AG10803 (cell line): ENCODE measurements at places on chromosomes 12 and 14.

- DNase-seq: no peak
Measured at GRCh38 chr14:26213846-26214575, 383.8 kb downstream of the NOVA1 start.

DNA sequence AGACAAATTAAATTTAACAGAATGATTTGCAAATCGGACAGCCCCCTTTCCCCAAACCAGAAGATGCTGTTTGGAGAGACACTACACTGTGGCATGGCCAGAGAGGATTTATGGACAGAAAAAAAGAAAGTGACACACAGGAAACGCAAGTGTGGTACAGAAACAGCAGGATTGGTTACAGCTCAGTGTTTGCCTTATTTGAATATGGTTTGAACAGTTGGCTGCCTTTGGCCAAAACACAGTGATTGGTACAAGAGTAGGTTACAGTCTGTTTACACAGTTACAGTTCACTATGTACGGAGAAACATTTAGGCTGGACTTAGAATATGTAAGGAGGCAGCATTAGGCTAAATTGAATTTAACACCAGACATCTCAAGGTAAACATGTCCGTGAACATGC lies 335.3 kb downstream of the NPAS3 start:
- no peak for DNase-seq

DNA sequence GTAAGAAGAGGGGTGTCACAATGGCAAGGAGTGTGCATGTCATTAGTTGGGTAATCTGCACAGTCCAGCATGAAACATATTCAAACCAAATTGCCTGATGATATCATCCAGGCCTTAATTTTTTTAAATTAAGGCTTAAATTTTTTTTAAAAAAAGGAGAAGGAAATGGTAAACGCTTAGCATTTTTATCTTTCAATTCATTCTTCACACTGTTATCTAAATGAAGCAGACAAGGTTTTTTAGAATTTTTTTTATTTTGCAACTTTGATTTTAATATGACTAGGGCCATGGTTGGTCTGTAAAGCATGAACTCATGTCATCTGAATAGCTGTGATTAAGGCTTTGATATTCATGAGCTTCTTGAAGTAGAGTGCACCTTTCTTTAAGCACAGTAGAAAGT lies 362.5 kb downstream of the SYT1 start:
- no peak for DNase-seq

DNA sequence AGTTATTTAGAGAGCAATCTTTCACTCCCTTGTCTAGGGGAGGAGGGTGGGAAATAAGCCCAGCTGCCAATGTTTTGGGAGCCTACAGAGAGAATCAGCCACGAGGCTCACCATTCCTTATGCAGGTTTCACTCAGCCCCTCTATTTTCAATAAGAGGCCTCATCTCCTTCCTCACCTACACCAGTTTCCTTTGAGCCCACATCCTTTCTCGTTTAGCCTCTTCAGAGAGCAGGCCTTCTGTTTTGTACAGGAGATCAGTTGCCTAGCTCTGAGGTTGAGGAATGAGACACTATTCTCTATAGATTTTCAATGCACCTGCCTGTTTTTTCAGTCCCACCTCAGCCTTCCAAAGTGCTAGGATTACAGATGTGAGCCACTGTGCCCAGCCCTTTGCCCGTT lies 17.9 kb downstream of the SNAPC1 start:
- no peak for DNase-seq

- no peak for DNase-seq
Measured at GRCh38 chr12:62224601-62225000, 35.6 kb upstream of the USP15 start.

DNA sequence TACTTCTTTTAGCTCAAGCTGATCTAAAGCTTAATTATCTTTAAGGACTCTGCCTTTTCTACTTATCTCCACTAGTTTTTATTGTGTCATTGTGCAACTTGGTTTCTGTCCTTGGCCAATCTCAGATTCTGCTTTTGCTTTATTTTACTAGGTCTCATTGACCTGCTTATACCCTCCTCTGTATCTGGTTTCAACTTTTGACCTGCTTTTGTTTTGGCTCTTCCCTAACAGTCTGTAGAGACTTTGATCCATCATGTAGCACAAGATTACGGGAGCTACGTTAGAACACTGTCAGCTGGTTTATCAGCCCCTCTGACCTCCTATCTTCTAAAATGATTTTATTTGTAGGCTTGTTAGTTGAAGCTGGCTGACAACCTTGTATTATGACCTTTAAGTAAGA lies 43.6 kb downstream of the ZCRB1 start:
- no peak for DNase-seq

GRCh38 chr12:111757361-111758119 lies 9.2 kb upstream of the ALDH2 start:
- DNase-seq: peak; percentile 65

DNA sequence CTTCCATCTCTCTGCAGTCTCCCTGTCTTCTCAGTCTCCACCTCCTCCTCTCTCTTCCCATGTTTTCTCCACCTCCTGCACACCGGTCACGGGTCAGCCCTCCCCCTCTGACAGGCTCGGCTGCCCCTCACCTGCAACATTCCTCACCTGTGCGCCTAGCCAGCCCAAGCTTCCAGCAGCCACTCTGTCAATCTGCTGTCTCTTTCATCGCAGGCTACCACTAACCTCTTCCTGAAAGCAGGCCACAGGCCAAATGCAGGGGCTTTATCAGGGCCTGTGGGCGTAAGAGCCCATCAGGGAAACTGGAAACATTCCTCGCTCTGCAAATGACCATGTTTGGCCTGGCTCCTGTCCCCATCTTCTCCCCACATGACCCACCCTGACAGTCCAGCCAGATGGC lies 34.5 kb downstream of the CMKLR1 start:
- DNase-seq: no peak

- DNase-seq: peak; percentile 54
Measured at GRCh38 chr12:62438098-62438692, 28.4 kb upstream of the MON2 start.

GRCh38 chr12:78095623-78096022 lies 264.9 kb downstream of the NAV3 start:
- no peak for DNase-seq

DNA sequence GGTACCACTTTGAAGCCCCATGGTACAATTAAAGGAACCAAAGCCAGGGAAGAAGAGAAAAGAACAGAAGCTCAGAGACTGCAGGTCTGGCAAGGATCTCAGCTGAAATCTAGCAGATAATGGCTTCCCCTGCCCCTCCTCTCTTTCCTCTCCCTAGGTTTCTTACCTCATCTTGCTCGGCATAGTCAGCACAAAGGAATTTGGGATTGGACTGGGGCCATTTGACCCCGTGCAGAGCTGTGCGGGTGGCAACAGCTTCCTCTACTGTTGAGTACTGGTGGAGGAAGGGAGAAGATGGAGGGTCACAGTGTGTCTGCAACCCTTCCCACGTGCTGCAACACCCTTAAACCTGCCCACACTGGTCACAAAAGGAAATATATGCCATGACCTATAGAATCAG lies 4.7 kb upstream of the CDH24 start:
- peak; percentile 90 for DNase-seq

DNA sequence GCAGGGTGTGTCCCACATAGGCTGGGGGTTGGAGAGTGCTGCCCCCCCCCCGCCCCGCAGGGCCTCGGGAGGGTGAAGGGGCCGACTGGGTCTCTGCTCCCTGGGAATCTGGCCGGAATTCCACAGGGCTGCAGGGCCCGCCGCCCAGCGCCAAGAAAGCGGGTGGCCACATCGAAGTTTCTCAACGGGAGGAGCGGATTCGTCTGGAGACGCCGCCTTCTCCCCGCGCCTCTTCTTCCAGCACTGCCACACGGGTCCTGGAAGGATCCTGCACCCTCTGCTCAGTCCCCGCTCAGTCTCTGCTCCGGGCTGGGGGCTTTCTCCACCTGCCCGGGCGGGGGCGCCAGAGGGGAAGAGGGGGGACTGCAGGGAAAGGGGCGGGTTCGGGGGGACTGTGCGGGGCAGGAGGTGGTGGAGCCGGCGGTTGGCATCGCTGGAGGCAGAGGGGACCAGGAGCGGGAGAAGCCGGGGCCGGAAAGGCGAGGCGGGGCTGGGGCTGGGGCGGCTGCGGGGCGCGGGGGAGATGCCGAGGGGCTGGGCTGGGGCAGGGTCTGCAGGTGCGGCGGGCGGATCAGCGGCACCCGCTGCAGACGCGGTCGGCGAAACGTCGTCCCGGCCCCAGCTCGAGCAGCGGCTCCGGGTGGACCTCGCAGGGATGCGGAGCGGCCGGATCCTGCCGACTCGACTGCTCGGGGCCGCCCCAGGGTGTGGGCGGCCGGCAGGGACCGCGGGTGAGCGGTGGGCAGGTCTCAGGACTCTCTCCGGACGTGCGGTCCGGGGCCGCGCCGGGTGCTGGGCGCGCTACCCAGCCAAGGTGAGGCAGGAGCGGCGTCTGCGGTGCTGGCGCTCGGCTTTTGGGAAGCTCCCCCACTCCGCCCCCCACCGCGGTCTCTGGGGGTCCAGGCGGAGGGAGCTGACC lies 811.4 kb upstream of the TMEM132C start:
- no peak for DNase-seq

GRCh38 chr14:100213956-100214769 lies 24.8 kb upstream of the YY1 start:
- peak; percentile 69 for DNase-seq

DNA sequence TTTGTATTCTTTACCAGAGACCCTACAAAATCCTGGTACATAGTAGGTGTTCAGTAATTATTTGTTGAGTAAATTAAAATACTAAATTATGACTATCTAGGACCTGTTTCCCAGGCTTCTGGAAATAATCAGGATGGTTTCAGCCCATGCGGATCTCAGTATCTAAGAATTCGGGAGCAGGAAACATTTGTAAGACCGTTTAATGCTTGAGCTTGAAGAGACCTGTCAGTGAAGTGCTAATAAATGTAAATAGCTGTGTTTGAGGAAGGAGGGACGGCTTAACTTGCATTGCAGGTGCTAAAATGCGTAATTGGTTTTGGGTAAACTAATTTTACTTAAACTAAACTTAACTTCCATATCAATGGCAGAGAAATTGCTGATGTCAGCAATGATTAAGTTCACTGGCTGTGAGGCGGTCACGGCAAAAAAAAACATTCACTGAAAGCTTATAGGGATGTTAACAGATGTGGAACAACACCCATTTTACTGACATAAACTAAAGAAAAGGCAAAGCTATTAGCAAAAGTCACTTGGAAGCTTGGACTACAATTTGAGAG lies 28.6 kb upstream of the AEBP2 start:
- DNase-seq: no peak
